Anterior cingulate cortex (tissue), 58 donors: ENCODE measurements at places on chromosomes 11 and 22.

DNA sequence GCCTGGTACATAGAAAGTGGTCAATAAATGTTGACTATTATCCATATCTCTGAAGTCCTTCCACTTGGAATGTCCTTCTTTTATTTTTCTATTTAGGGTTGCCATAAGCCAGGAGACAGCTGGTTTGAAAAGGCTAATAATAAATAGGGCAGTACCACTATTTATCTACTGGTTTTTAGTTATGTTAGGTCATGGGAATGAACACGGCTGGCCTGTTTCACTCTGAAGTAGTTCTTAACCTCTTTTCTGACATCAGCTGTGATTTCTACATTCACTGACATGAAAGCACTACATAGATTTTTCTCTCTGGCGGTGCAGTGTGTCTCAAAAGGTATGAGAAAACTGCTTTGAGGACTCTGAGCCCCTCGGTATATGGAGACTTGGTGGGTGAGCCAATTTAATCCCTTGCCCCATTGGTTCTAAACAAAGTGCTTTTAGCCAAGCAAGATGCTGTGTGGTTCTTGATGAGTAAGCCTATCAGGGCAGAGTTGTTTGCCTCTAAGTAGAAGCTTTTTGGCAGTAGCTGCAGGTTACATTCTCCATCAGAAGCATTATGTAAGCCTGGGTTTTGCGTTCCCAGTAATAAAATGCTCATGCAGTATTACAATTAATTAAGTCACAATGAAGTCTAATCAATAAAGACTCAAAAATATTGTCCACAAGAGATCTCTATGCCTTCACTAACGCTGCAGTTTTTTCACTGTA, 48.7 kb upstream of the APOA1 start:
- no peak for DNase-seq

DNA sequence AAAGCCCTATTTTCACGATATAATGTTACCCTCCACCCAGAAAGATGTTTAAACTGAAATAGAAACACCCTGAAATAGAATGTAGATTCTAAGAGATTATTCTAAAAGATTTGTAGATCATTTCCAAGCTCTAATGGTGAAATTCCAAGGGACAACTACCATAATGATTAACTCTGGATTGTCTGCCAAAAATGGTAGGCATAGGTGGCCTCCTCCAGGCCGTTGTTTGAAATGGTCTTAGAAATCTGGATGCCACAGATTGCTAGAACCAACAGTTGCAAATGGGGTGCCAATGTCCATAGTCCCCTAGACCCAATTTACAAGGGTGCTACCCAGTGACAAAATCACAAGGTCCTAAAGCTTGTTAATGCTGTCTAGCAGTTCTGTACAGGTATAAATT, 6.7 kb upstream of the SLC6A5 start:
- no peak for DNase-seq

DNA sequence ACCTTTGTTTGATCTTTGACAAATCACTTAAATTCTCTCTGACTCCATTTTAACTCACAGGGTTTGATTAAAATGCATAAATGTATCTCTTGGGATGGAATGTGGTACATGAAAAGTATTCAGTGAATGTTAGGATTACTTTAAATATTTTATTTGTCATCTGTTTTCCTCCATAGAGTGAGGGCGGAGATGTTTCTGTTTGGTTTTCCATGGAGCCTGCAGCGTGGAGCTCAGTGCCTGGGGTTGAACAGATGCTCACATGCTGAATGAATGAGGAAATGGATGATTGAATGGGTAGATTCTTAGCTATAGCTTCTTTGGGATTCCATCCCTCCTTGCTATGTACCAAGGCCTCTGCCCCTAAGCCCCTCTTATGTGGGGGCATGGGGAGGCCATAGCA, 10.0 kb downstream of the TSPAN18 start:
- DNase-seq, result no peak

GRCh38 chr11:121254756-121255155, 37.8 kb upstream of the SC5D start:
- no peak for DNase-seq
